Psoas muscle (tissue), 8 donors: ENCODE measurements at places on chromosomes 3 and 15. TPM values are rescaled to one million over a fixed set of nuclear protein-coding genes. Genes with fewer than 3 reads are reported as not detected.
A peak's percentile ranks its signal among the peaks of the same experiment; 100 is the strongest.

BCHE gene
- 0.87 TPM for total RNA-seq

DENND4A gene
- total RNA-seq, result 46.7 TPM

DNA sequence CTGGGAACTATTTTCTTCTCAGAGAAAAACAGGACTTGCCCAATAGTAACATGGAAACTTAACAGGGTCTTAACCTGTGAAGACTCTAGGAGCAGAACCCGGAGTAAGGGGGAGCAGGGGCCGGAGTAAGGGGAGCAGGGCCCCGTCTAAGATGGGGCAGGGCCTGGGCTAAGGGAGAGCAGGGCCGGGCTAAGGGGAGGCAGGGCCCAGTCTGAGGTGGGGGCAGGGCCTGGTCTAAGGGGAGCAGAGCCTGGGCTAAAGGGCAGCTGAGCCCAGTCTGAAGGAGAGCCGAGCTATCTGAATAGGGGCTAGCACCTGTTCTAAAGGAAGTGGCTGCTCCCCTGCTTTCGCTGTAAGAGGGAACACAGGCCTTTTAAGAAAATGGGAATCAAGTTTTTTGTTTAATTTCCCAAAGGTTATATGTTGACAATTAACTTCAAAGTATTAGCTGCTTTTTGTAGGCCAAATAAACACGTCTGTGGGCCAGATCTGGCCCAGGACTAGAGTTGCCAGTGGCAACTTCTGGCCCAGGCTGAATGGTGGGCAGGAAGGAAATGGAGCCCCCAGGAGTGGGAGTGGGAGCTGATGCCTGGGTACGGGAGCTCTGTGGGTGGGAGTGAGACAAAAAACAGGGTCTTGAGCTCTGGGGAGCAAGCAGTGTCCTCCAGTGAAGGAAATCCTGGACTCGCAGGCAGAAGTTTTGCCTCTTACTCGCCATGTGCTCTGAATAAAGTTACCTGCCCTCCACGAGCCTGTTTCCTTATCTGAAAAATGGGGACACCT, 32.5 kb downstream of the CSPG4 start:
- peaks cover 10% of the 10 kb centered on the region for H3K4me1 ChIP-seq
- no peaks in the 10 kb centered on the region for H3K36me3 ChIP-seq
- DNase-seq, result no peak
- no peak overlapping the region for H3K4me3 ChIP-seq
- H3K27ac ChIP-seq, result no peak overlapping the region

DNA sequence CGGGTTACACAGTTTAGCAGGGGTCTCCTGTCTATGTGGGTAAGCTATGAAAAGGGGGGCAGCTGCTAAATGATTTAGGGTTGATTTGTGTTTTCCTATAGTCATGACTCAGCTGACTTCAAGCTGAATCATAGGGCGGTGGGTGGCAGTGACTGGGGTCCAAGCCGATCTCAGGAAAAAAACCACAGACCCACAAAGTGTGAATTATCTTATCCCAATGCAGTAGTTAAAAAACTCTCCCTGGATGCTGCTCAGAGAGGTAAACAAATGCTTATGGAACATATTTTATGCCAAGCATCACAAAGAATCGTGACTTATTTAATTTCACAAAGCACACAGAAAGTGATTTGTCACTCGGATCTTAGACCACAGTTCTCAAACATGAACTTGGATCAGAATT, 18.4 kb upstream of the TOPAZ1 start:
- H3K4me1 ChIP-seq, result no peaks in the 10 kb centered on the region
- DNase-seq, result no peak
- H3K4me3 ChIP-seq, result no peak overlapping the region
- no peaks in the 10 kb centered on the region for H3K36me3 ChIP-seq
- peaks cover 10% of the 10 kb centered on the region for H3K27me3 ChIP-seq

DNA sequence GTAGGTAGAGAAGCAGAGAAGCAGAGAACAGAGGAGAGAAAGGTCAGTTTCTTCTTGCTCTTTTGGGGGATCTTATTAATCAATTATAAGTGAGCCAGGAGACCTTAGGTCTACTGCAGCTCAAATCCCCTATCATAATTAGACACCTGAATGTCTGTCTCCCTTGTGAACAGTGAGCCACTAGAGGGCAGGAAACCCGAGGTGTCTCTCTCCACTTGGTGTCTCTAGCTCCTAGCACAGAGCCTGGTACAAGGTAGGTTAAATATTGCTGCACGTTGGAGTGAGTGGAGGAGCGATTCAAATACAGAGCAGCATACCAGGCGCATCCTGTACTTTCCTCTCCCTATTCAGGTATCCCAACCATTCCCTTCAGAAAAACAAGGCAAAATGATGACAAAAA, 2.0 kb upstream of the ST8SIA2 start:
- H3K36me3 ChIP-seq, result no peaks in the 10 kb centered on the region
- no peak overlapping the region for H3K4me3 ChIP-seq
- H3K27ac ChIP-seq, result no peak overlapping the region
- H3K4me1 ChIP-seq, result no peaks in the 10 kb centered on the region
- H3K27me3 ChIP-seq, result no peaks in the 10 kb centered on the region

GRCh38 chr3:187737368-187738070, 7.7 kb downstream of the BCL6 start:
- DNase-seq, result peak; percentile 89
- H3K27ac ChIP-seq, result peak overlapping the region; percentile 100
- H3K4me1 ChIP-seq, result peaks cover 38% of the 10 kb centered on the region
- H3K36me3 ChIP-seq, result no peaks in the 10 kb centered on the region
- H3K4me3 ChIP-seq, result peak overlapping the region; percentile 93
- H3K27me3 ChIP-seq, result no peaks in the 10 kb centered on the region

- H3K4me1 ChIP-seq, result peaks cover 52% of the 10 kb centered on the region
- no peaks in the 10 kb centered on the region for H3K27me3 ChIP-seq
- DNase-seq, result no peak
- no peaks in the 10 kb centered on the region for H3K36me3 ChIP-seq
- no peak overlapping the region for H3K4me3 ChIP-seq
These were observed 26.5 kb downstream of the NEO1 start for GRCh38 chr15:73078722-73079121.

DNA sequence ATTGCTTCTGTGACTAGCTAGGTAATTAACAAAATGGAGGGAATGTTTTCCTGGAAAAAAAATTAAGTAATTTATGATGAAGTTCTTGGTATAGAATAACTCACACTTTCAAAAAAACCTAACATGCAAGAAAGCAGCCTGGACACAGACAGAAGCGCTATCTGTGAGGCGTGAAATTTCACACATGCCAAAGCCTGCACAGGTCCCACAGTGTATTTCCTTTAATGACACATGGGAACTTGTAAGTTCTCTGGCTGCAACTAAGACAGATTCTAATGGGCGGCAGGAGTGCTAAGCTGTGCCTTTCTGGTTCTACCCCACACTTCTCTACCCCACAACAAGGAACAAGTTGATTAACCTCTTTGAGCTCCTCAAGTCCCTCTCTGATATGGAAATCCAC, 84.9 kb upstream of the NEO1 start:
- H3K27ac ChIP-seq, result peak overlapping the region; percentile 57
- no peaks in the 10 kb centered on the region for H3K27me3 ChIP-seq
- peaks cover 47% of the 10 kb centered on the region for H3K4me1 ChIP-seq
